ENCODE measurements at places on chromosomes 2 and 18. TPM values are rescaled to one million over a fixed set of nuclear protein-coding genes. Genes with fewer than 3 reads are reported as not detected.

GRCh38 chr2:163852616-163853015 lies 116.8 kb upstream of the FIGN start:
- DNase-seq: no peak

Gene SERPINB10
- not detected for total RNA-seq

Gene GPN1
- total RNA-seq: 17.1 TPM

Gene INHA
- 3.2 TPM for total RNA-seq

GRCh38 chr18:3319399-3319798 lies 57.5 kb downstream of the MYL12B start:
- no peak for DNase-seq

DNA sequence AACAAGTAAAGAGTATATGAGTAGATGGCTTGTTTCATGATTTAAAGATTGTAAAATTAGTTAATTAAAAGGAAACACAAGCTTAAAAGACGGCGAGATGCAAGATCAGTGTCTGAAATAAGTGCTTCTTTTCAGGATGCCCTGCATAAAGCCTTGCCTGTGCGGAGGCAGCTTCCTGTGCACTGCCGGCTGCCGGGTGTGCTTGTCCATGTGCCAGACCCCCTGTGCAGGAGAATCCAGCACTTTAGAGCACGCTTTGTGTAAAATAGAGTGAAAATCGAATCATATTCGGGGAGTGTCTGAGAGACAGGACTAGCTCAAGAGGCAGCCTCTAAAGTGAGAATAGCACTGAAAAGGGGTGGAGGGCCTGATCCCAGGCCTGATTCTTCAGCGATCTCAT lies 154.7 kb downstream of the CHST9 start:
- no peak for DNase-seq

DNA sequence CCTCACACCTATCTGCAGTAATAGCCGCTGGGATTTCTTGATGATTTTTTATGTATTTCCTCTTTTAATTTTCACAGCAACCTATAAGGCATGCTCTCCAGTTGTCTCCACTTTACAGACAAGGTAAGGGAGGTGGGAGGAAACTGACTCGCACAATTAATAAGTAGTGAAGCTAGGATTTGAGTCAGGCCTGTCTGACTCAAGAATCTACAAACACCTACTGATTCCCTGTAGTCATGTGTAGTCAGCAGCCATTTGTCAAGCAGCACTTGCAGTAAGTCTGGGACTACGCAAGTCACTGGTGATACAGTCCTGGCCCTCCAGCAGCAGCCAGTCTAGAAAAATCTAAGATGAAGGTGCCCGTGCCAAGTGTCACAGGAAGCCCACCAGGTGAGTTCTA lies 193.6 kb upstream of the PKDCC start:
- no peak for DNase-seq

GRCh38 chr2:228426502-228427216 lies 245.2 kb upstream of the SPHKAP start:
- DNase-seq: no peak

Gene PPM1B
- 58.9 TPM for total RNA-seq

GRCh38 chr2:15096873-15097272 lies 464.3 kb downstream of the NBAS start:
- DNase-seq: no peak

DNA sequence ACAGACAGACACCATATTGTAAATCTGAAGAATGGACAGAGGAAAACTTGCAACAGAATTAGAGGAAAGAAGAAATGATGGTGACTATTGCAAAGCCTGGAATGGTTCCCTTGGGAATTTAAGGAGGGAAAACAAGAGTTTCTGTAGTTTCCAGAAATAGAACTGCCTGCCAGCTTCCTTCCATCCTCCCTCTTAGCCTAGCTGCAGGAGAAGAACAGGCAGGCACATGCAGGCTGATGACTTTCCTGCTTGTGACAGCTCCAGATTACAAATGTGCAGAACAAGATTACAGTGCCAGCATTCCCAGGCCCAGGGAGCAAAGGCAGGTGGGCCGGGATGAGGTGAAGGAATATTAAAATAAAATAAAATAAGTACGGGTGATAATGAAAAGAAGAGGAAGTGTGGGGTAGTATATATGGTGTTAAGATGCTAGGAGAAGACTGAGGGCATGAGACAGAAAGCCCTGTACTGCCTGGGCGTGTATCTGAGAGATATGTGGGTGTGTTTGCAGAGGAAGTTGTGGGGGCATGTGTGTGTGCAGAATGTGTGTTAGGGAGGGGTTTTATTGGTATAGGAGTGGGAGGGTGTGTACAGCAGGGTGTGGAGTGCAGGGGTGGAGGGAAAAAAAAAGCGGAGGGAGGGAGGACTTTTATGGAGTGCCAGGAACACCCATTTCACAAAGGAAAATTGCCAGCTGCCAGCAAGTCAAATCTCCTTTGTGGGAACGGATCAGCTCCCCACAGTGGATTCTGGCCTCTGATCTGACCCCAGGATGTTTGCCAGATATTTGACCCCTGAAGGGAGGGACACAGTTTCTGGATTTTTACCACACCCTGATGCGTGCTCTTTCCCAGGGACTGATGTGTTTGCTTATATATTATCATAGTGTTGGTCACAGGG lies 43.9 kb upstream of the NEMP2 start:
- DNase-seq: no peak

DNA sequence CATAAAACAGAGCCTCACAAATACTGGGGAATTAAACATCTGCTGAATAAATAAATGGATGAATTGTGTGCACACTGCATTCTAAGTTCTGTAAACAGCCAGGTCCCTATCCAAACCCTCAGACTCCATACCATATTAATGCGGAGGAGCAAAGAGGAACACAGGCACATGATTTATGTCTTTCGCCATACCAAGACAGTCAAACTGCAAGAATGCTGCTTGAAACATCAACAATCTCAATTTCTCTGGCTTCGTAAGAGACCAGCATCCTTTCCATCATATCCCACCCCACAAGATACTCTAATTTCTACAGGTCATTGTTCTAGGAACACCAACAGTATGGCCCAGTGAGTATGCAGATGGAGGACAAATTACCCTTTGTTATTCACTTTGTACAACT lies 15.0 kb downstream of the KANSL3 start:
- no peak for DNase-seq

Gene PPIG
- 40.8 TPM for total RNA-seq

DNA sequence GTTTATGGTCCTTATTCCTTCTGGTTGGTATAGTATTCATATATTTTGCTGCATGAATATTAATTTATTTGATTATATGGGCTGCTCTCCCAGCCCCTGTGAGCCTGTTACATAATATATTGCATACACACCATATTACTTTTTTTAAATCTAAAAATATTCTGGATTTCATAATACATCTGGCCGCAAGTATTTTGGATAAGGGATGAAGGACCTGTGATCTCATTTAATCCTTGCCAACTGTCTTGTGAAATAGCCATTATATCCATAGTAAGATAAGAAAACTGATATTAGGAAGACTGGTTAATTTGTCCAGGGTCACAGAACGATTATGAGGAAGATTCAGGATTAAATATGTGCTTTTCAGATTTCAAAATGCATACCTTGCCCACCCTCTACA lies 433.6 kb downstream of the LPIN1 start:
- no peak for DNase-seq

- no peak for DNase-seq
Observed at GRCh38 chr18:7879717-7880116, 312.6 kb downstream of the PTPRM start.

Measured in heart right ventricle (tissue), 16 donors.